ENCODE measurements at places on chromosomes 16 and 17.

DNA sequence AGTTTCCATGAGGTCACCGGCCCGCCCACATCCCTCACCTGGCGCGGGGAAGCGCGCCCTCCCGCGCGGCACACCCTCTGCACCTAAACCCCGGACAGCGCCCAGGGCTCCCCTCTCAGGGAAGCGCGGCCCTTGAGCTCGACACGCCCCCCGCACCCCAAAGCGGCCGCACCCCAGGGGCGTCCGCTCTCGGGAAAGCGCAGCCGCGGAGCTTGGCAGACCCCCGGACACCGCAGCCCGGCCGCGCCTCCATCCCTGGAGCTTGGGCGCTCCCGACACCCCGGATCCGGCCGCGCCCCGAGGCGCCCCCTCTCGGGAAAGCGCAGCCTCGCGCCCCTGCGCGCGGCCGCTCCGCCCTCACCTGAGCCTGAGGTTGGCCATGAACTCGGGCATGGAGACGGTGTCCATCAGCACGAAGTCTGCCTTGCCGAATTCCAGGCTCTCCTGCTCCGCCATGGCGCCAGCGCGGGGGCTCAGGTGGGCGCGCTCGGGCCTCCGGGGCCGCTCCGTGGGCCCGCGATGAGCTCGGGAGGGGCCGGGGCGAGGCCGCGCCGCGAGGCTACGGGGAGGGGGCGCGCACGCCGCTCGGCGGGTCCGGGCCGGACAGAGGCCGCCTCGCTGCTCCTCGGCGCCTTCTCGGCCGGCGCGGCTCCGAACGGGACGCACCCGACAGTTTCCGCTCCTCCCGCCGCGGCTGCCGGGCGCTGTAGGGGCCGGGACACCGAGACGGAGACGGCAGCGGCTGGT is at the start of gene MYO1D:
Gene MYO1D (minus strand): TSS at position 708 of the 747 bp plus-strand sequence. CDS start 252 bp downstream, at position 456.
- peak; percentile 55 for DNase-seq

DNA sequence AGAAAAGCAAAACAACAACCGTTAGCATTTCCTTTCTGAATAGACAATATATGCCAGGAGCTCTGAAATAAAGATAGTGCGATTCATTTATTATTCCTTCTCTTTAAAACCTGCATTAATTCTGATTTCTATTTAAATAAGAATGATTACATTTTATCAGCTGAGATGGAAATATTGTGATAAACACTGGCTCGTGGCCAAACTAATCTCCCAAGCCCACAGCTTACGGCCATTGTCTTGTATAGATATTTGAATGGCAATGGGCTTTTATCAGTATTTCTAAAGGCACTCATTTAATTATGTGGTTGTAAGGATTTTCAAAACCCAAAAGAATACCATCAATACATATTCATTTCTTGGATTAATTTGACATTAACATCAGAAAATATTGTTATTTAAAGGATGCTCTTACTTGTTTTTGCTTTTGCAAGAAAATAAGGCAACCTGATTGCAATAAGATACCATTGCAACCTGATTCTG is 123.7 kb upstream of the IRX5 start:
- no peak for DNase-seq

GRCh38 chr16:66513111-66513723 is 36.7 kb downstream of the TK2 start:
- no peak for DNase-seq

GRCh38 chr17:30954046-30954830 is 16.6 kb upstream of the RNF135 start:
- DNase-seq, result no peak

DNA sequence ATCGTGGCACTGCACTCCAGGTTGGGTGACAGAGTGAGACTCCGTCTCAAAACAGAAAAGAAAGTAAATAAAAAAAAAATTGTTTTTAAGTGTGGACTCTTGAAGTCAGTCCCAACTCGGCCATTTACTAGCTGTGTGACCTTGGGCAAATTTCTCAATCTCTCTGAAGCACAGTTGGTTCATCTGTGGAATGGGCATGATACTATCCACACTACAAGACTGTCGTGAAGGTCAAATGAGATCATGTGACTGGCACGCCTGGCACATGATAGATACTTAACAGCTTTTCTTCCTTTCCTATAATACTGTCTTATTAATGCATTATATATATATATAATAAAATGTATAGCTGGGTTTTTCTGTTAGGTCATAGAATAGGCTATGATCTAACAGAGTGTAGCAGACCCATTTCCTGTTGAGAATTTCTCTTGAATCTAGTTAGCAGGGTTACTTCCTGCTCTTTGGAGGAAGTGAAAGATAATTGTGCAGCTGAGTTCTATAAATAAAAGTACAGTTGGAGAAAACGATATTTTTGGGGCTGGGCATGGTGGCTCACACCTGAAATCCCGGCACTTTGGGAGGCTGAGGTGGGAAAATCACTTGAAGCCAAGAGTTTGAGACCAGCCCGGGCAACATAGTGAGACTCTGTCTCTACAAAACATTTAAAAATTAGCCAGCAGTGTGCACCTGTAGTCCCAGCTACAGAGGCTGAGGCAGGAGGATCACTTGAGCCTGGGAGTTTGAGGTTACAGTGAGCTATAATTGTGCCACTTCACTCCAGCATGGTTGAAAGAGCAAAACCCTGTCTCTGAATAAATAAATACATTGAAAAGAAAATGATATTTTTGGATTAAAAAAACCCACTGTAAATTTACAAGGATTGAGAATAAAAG is 7.3 kb downstream of the MILR1 start:
- DNase-seq, result no peak

GRCh38 chr16:25007284-25007984 is 7.7 kb downstream of the ARHGAP17 start:
- no peak for DNase-seq

DNA sequence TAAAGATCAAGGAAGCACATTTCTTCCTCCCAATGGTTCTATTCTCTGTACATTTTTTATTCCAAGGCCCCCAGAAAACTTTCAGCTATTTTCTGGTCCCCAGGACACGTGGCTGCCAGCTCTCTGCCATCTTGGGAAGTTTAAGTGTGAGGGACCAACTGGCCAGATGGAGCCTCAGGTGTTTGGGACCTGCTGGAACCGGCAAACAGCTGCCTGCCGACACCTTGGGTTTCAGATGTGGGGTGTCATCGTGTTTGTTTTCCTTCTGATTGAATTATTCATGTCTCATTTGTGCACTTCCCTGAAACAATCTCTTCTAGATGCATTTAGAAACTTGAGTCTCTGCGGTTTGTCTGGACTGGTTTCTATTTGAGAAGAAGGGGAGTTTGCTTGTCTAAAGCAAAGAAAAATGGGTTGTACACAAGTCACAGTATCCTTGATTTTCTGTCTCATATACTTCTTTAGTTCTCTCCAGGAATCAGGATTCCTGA is 386.5 kb downstream of the SLC39A11 start:
- no peak for DNase-seq

DNA sequence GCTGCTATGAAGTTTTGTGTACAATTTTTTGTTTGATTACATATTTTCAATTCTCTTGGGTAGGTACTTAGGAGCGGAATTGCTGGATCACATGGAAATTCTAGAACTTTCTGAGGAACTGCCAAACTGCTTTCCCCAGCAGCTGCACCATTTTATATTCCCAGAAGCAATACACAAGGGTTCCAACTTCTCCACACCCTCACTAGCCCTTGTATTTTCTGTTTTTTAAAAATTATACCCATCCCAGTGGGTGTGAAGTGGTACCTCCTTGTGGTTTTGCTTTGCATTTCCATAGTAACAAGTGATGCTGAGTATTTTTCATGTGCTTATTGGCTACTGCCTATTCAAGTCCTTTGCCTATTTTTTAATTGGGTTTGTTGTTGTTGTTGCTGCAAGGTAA is 20.9 kb downstream of the NACA2 start:
- DNase-seq, result no peak

DNA sequence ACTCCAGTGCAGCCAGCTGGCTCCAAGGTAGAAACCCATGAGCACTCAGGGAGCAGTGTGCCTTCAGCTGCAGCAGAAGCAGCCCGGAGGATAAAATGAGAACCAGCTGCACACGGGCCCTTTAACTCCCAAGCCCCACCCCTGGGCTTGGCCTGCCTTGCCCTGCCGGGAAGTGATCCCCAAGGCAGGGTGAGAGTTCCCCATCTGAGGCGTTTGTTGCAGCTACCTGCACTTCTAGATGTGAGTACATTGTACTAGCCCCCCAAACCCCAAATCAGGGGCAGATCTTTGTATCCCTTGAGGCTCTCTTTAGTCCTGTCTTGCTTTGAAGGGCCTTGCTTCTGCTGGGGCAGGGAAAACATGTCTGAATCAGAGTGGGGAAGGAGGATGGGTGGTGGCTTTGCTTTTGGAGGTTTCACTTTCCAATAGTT is at the start of gene MVP:
Gene MVP (plus strand): TSS at position 192 of the 431 bp plus-strand sequence. CDS start 10,088 bp downstream, outside the sequence.
- DNase-seq, result no peak

DNA sequence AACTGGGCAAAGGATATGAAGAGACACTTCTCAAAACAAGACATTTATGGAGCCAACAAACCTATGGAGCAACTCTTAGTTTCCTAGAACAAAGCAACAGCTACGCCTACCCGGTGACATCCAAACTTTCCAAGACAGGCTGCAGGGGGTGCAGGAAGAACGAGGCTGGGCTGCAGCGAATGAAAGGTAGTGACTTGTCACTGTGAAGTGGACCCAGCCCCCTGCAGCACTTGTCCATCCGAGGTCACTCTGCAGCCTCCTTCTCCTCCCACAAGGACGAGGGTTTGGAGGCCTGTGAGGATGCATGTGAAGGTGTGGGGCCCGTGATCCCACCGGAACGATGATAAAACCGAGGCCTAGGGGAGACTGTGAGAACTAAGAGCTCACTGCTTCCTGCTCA is 192.6 kb upstream of the RPL38 start:
- no peak for DNase-seq

DNA sequence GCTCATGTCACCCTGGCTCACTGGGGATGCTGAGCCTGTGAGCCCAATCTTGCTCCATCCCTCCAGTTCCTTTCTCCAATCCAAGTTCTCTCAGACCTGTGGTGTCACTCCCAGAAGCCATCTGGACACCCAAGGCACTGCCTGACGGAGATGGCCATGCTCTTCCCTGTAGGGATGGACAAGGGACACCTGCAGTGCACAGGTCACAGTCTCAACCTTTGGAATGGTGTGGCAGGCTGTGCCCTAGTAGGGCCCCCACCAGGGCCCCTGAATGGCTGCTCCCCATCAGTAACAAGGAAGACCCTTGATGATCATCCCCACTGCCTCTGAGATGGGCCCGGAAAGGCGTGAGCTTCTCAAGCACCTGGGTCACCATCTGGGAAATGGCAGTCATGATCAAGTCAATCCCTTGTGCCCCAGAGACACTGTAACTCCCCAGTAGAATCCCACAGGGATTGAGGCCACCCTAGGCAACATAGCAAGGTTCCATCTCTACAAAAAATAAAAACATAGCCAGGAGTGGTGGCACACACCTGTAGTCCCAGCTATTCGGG is 822.5 kb downstream of the KCNJ18 start:
- no peak for DNase-seq

DNA sequence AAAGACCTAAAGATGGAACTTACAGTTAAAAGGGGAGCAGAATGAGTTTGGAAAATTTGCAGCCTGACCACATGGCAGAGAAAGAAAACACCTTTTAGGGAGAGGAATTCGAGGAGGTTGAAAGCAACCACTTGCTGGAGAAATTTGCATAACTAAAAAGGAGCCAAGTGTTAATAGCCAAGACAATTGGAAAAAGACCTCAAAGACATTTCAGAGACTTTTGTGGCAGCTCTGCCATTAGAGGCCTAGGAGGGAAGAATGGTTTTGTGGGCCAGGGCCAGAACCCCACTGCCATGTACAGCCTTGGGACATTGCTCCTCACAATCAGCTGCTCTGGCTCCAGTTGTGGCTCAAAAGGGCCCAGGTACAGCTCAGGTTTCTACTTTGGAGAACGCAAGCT is 338.5 kb downstream of the UTP18 start:
- DNase-seq, result no peak

- no peak for DNase-seq
Observed at GRCh38 chr16:56244612-56245011, 53.3 kb downstream of the GNAO1 start.

GRCh38 chr16:67150833-67151396 is at the start of gene B3GNT9:
Gene B3GNT9 (minus strand): TSS chr16:67150998. CDS start chr16:67150485, 513 bp downstream.
- DNase-seq, result no peak

DNA sequence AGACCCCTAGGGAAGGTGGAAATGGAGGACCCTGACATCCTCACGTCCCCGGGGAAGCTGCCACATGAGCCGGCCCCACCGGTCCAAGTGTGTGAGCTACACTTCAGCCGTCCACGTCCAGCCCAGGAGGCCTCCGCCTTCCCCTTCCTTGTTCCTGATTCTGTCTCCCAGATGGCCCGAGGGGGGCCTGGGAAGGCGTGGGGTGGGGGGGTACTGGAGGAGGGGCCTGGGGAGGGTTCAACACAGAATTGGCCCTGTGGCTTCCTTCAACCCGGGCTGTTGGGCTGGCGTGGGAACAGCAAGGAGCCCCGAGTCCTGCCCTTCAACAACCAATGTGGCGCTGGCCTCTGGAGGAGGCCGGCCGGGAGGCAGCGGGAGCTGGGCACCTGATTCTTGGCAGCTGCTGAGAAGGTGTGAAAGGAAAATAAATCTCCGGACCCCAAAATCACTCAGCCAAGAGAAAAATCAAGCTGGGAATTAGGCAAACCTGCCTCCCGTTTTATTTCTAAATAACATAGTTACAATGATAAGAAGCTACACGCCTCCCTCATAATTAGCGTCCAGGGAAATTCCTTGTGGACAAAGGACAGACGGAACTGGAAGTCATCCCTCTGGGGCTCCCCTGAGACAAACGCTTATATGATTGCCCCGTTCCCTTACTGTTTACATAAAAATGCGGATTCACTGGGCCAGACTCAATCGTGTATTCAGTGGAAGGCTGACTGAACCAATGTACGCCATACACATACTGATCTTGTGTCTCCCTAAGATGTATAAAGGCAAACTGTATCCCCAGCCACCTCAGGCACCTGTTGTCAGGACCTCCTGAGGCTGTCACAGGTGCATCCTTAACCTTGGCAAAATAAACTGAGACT is 1.8 kb upstream of the APRT start:
- DNase-seq, result no peak

- no peak for DNase-seq
Observed at GRCh38 chr17:1577583-1578013, 15.0 kb upstream of the PITPNA start.

GRCh38 chr17:77399319-77399957 is 258.7 kb downstream of the SEC14L1 start:
- no peak for DNase-seq

DNA sequence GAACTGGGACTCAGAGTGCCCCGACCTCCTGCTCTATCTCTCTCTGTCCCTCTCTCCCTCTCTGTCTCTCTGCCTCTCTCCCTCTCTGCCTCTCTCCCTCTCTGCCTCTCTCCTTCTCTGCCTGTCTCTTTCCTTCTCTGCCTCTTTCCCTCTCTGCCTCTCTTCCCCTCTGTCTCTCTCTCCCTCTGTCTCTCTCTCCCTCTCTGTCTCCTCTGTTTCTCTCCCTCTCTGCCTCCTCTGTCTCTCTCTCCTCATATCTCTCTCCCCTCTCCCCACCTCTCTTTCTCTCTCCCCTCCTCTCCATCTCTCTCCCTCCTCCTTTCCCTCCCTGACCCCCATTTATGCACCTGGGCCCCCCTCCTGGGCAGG is 32.7 kb downstream of the TNFRSF13B start:
- no peak for DNase-seq

- DNase-seq, result no peak
Observed at GRCh38 chr17:5211458-5211857, 19.8 kb upstream of the ZNF594 start.

GRCh38 chr16:2428784-2429033 is 538 bp upstream of the CCNF start:
- no peak for DNase-seq
